ENCODE measurements at places on chromosomes 5 and 9.

- DNase-seq = peak; percentile 71
Measured at GRCh38 chr9:134656334-134657006, 14.9 kb downstream of the COL5A1 start.

GRCh38 chr5:124263680-124264491, 482.6 kb downstream of the ZNF608 start:
- DNase-seq = no peak

DNA sequence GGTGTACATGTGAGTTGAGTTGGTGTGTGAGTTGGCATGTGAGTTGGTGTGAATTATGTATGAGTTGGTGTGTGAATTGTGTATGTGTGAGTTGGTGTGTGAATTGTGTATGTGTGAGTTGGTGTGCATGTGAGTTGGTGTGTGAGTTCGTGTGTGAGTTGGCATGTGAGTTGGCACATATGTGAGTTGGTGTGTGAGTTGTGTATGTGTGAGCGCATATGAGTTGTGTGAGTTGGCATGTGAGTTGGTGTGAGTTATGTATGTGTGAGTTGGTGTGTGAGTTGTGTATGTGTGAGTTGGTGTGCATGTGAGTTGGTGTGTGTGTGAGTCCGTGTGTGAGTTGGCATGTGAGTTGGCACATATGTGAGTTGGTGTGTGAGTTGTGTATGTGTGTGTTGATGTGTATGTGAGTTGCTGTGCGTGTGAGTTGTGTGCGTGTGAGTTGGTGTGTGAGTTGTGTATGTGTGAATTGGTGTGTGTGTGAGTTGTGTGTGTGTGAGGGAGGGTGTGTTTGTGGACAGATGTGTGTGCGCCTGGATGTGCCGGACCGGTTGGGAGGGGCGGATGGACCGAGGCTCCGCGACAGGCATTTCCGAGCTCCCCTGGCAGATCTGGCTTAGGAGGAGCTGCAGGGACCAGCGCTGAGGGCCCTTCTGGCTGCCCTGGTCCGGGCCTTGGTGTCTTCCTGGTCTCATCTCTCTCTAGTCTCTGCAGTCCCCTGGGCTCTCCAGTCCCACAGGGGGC, 162.5 kb upstream of the IER5L start:
- DNase-seq = peak; percentile 59

DNA sequence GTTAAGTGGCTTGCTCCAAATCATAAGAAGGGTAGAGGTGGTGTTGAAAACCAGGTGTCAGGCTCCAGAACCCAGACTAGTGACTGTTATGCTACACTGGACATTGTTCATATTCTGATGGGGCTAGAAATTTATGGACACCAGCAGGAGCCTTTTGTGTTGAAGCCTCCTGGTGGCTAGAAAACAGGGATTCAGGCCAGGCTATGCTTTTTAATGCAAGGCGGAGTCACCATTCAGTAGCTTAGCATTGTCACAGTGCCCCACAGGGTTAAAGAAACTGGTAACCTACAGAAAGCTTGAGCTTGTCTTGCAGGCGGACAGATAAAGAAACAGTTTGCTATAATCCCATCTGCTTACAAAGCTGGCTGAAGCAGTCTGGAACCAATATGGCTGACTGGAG, 23.0 kb upstream of the GOLM1 start:
- peak; percentile 31 for DNase-seq

GRCh38 chr5:133383580-133383939, 228.8 kb downstream of the FSTL4 start:
- DNase-seq = no peak

- DNase-seq = no peak
Measured at GRCh38 chr5:145943674-145944121, 7.3 kb downstream of the SH3RF2 start.

DNA sequence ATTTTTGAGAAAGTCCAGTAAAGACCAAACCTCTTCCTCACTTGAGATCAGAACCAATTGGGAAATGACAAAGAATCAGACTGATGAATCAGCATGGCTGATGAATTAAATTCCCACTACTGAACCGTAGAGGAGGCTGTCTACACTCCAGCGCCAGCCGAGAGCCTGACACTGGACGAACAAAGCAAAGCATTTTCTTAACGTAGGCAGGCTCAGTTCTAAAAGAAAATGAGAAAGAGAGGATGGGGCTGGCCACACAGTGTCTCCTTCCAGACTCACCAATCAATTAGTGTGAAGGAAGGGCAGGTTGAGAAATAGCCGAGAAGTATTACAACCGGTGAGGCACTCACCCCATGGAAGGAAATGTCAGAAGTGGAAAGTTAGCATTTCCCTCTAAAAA, 49.4 kb downstream of the ITGA1 start:
- no peak for DNase-seq

DNA sequence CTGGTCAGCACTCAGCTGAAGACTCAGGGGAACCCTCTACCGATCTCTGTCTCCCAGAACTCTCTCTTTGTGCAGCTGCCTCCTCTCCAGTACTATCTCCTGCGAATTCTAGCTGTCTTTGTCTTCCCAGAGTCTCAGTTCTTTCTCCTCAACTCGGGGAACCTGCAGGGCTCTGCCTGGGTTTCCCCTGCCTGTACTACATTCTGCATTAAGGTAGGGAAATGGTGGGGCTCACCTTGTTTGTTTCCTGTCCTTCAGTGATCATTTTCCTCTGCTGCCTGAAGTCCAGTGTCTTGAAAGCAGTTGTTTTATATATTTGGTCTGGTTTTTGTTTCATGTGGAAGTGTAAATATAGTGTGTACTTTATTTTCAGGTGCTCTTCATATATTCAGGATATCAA, 43.1 kb upstream of the IGFBPL1 start:
- no peak for DNase-seq

GRCh38 chr5:6190838-6191237, 187.5 kb downstream of the MED10 start:
- no peak for DNase-seq

DNA sequence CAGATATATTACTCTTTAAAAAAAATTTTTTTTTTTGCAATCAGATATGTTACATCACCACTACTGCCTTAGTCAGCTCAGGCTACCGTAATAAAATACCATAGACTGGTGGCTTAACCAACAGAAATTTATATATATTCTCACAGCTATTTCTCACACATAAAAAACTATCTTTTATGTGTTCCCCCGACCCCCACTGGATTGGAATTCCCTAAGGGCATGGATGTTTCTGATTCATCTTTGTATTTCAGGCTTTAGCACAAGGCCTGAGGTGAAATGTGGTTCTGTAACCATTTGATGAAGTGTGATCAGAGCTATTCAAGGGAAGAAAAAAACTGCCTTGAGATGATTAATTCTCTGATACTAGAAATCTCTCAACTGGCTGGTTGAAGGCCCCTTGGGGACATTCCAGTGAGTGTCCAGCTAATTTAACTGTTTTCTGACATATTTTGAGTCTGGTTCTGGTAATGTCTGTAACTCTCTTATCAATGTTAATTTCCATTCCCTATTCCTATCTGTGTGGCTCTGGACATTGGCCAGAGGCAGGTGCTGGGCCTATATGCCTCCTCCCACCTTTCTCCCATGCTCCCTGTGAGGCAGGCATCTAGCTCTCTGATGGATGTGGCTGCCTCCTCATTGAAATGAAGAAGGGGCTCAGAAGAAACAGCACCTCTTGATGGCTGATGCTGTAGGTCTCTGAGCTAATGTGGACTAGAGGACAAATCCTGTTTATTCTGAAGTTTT, 2.5 kb downstream of the CD14 start:
- DNase-seq = no peak

- no peak for DNase-seq
Measured at GRCh38 chr9:115263371-115264075, 145.6 kb upstream of the TNC start.

DNA sequence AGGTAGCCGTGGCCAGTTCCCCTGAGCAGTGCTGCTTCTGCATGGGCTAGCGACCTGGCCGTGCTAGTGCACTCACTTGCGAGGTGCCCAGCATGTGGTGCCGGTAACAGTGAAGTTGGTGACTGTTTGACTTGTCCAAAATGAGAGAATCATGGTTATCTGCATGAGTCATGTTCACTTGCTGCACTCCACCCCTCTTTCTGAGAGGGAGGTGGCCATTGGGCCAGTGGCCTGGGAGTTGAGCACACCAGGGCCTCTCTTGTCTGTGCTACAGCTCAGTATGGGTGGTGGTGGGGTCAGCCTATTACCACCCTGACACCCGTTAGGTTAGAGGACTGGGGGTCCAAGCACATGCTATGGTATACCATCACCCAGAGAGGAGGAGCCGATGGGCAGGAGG, 55.4 kb upstream of the GARNL3 start:
- DNase-seq = no peak

GRCh38 chr5:180463916-180464602, 30.1 kb upstream of the CNOT6 start:
- no peak for DNase-seq

DNA sequence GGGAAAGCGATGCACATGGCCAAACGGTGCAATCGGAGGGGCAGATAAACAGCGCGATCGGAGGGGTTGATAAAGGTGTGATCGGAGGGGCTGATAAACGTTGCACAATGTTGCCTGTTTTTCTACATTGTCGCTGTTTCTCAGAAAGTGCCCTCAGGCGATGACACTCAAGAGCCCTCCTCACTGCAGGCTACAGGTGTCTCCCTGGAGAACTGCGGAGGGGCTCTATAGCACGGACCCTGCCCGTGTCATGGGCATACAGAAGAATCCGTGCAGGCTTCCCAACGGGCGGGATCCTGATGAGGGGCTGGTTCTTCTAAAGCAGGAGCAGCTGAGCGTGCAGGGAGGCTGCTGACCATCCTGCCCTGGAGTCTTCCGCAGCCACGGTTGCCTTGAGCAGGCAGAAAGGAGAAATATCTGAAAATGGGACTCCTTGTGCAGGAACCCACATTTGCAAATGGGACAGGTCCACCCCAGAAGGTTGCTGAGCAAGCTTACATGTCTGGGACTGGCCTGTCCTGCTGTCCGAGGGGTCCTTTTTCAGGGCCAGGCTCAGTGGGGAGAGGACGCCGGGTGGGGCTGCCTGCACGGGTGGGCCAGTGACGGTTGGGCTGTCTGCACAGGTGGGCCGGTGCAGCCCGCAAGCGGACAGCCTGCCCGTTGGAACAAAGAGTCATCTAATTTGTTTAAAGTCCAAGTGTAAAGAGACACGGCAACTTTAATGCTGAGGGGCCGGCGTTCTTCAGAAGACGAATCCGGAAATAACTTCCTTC, 25.1 kb upstream of the LPCAT1 start:
- DNase-seq = no peak

GRCh38 chr5:80982093-80982492, 21.9 kb downstream of the RASGRF2 start:
- DNase-seq = no peak

DNA sequence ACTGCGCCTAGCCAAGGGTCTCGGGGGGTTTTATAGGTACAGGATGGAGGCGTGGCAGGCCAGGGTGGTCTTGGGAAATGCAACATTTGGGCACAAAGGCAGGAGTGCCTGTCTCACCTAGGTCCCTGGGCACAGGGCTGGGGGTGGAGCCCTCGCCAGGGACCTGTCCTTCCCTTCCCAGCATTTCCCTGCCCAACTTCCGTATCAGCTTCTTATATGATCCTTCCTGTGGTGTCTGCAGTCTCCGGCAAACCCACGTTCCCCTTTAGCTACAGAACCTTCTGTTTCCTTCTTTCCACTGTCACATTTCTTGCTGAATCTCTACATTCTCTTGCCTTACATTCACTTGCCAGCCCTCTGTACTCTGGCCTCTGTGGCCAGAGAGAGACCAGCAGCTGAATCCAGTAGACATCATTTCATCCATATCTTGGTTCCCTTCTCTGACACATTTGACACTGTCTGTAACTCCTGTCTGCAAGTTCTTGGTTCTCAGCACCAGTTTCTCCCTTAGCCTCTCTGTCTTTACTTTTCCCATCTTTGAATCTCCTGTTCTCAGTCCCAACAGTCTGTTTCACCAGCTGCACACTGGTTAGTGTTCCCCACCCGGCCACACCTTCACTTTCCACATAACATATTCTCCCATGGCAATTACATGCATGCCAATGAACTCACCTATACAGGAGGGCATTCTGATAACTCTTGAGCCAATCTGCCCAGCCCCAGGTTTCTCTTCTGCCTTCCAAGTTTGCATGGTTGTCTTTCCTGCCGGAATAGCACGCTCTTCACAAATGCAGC, 134.7 kb upstream of the ZNF608 start:
- no peak for DNase-seq

DNA sequence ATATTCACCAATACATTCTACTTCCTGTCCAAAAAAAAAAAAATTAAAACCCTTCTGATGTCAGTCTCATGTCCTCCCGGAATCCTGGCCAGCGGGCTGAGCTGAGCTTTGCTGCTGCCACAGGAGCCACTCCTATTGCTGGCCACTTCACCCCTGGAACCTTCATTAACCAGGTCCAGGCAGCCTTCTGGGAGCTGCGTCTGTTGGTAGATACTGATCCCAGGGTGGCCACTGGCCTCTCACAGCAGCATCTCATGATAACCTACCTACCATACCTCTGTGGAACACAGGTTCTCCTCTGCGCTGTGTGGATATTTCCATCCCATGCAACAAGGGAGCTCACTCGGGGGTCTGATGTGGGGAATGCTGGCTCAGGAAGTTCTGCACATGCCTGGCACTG, 21.0 kb upstream of the NPM1 start:
- DNase-seq = no peak

- DNase-seq = no peak
Measured at GRCh38 chr5:74665816-74666215, 19.2 kb upstream of the HEXB start.

GRCh38 chr9:96425500-96426169, 7.5 kb upstream of the ZNF367 start:
- DNase-seq = no peak

GRCh38 chr9:2798423-2798822, 45.5 kb downstream of the PUM3 start:
- DNase-seq = no peak

DNA sequence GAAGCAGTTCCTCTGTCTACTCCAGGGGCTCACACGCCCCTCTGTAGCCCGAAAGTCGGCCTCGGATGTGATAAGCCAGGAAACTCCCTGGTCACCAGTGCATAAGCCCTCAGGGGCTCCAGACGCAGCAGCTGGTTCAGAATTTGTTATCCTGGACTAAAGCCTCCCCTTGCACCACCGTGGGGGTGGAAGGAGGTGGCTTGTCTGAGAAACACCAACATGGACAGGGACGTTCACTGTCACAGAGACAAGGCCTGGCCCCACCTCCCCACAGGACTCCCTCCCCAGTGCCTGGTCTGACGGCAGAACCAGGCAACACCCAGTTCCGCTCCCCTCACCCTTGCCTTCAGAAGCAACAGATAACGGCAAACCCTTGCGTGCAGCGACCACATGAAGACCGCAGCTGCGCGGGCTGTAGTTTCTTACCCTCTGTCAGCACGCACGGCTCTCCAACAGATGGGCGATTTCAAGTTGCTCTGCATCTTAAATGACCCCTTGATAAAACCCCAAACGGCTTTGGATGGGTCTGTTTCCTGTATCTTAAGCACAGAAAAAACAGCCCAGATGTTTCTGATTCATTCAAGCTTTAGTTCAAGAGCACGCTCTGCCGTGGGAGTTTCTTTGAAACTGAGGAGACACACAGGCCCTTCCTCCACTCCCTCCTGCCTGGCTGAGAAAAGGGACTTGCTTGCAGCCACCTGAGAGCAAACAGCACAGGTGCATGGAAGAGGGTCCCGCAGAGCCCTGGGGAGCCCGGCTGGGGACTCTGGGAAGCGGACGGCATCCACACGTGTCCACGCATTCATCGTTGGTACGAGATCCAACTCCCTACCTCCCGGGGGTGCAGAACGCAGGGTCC, 44.7 kb upstream of the NKD2 start:
- DNase-seq = no peak

Data from A549 (cell line).